ENCODE measurements at places on chromosomes 2 and 18.

- no peak for DNase-seq
These were observed 90.6 kb upstream of the SYT4 start for GRCh38 chr18:43367895-43368294.

- no peak for DNase-seq
These were observed 22.2 kb downstream of the IL1R2 start for GRCh38 chr2:102014041-102014345.

- no peak for DNase-seq
These were observed 11.7 kb downstream of the LIMS2 start for GRCh38 chr2:127663566-127664064.

DNA sequence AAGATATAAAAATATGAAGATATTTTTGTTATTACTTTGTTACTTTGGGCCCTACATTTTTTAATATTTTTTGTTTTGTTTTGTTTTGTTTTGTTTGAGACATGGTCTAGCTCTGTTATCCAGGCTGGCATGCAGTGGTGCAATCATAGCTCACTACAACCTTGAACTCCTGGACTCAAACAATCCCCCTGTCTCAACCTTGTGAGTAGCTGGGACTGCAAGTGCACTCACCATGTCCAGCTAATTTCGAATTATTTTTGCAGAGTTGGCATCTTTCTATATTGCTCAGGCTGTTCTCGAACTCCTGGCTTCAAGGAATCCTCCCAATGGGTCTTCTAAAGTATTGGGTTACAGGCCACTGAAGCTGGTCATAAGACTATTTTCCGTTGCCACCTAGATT lies 603.6 kb upstream of the PIK3C3 start:
- DNase-seq: no peak

GRCh38 chr2:120930864-120931263 lies 195.2 kb downstream of the GLI2 start:
- no peak for DNase-seq

DNA sequence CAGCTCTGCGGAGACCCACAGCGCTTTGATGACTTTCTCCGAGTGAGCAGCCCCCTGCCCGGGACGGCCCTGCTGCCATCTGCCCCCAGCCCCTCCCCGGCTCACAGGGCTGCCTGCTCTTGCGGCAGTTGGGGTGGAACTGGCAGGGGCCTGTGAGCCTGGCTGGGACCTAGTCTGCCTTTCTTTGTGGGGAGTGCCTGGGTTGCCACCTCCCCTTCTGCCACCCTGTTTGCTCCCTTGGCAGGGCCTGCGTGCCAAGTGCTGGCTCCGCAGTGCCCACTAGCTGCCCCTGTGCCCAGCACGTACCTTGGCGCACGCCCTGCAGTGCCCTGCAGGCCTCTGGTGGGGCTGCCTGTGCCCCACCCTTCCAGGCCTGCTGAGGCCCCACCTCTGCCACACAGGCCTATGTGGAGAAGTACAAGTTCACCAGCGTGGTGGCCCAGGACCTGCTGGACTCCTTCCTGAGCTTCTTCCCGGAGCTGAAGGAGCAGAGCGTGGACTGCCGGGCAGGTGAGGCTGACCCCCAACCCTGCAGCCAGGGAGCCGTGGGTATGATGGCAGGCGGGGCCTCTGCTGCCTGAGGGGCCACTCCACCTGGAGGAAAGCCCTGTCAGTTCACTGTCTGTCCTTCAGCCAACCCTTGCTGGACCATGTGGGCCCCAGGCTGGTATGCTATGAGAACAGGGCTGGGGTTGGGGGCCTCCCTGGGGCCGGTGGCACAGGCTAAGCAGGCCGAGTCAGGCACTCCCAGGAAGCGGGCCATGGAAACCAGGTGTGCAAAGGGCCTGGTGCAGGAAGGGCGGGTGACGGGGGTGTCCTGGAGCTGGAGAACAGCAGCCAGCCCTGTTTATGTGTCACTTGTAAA lies 7.0 kb downstream of the RNPEPL1 start:
- no peak for DNase-seq

GRCh38 chr2:112809112-112809511 lies 24.8 kb upstream of the IL1A start:
- no peak for DNase-seq

GRCh38 chr2:211259831-211260476 lies 703.6 kb downstream of the CPS1 start:
- DNase-seq: no peak

GRCh38 chr2:136331226-136331625 lies 213.3 kb upstream of the CXCR4 start:
- DNase-seq: no peak
